ENCODE measurements at places on chromosomes 5 and 9. TPM values are rescaled to one million over a fixed set of nuclear protein-coding genes. Genes with fewer than 3 reads are reported as not detected.

- DNase-seq, result no peak
These were observed 218.8 kb downstream of the PRR16 start for GRCh38 chr5:120682851-120683250.

DNA sequence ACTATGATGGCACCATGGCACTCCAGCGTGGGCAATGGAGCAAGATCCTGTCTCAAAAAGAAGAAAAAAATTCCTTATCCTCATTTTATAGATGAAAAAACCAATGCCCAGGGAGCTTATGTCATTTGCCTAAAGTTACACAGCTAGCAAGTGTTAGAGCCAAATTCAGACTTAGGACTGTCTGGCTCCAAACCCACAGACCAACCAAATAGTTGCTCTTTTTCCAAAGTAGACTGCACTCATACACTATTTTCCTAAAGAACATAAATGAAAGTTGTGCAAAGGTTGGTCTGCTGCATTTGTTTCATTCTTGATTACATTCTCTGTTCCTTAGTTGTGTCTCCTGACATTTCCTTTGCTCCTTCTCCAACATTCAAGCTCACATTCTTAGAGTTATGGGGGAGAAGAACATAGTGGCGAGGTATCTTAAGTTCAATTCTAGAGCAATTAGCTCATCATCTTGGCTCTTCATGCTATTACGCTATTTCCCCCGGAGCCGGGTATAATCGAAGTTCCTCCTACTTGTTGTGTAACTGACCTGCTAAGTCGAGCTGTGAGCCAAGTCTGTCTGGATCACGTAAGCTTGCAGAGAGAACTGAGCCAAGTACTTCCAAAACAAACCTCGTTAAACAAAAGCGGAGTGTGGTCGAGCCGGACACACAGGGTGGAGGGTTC lies 138.3 kb downstream of the RFK start:
- peak; percentile 94 for DNase-seq

DNA sequence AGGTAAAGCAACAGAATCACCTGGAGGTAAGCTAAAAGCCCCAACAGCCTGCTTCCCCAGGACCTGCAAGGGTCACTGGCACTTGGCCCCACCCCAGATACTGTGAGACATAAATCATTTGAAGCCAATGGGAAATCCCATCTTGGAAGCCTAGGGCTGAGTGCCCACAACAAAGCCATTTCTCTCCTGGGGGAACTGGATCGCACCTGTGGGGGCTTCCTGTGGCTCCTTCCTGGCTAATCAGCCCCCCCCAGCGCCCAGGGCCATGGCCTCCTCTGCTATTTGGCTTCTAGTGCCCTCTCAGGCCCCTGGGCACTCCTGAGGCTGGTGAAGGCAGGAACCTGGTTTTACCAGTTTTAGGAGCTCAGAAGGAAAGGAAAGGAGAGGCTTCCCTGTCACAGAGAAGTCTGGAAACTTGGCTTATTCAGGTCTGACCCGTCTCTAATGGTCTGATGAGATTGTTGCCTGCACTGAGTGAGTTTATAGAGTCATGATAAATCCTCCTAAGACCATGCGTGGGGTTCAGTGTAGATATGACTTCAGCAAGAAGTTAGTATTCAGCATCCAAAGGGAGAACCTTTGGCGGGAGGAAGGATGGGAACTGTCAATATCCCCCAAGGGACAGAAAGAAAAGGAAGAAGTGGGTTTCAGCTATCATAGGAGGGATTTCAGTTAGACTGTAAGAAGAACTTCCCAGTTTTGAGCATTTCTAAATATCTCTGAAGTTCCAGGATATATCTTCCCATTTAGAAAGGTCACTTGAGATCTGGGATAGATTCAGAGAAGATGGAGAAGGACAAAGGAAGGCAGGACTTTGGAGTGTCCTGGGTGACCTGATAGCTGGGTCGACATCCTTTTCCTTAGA lies 1.2 kb downstream of the KCNMB1 start:
- no peak for DNase-seq

DNA sequence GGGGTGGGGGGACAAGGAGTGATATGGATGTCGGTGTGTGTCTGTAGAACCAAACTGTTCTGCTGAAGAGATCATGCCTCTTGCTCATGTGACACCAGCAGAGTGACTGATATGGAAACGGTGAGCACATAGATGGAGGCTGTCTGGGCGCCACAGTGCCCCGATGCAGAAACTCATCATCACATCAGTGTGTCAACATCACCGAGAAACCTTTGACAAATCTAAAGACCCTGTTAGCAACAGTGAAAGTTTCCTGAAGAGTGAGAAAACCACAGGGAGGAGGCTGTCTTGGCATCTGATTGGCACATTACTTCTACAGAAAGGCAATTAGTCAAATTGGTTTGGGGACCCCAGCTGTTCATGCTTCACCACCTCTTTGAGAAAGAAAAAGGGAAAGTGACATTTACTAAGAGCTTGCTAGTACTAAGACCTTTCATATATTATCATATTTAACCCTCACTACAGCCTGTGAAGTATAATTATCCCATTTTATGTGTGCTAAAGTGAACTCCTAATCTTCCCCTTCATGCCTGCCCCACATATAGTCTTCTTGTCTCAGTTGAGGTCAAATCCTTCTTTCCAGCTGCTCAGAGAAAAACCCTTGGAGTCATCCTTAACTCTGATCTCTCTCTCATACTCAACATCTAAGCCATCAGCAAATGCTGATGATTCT lies 25.6 kb downstream of the CSF2 start:
- DNase-seq, result no peak

GRCh38 chr5:10827571-10827970 lies 66.5 kb upstream of the DAP start:
- no peak for DNase-seq

- DNase-seq, result peak; percentile 65
These were observed 302.5 kb downstream of the MLLT3 start for GRCh38 chr9:20319641-20320337.

- DNase-seq, result no peak
These were observed 135.8 kb downstream of the RPS23 start for GRCh38 chr5:82142217-82142841.

PIP5KL1 gene
- 2.6 TPM for total RNA-seq

- DNase-seq, result peak; percentile 51
These were observed 20.5 kb upstream of the ARHGEF28 start for GRCh38 chr5:73605223-73606087.

DNA sequence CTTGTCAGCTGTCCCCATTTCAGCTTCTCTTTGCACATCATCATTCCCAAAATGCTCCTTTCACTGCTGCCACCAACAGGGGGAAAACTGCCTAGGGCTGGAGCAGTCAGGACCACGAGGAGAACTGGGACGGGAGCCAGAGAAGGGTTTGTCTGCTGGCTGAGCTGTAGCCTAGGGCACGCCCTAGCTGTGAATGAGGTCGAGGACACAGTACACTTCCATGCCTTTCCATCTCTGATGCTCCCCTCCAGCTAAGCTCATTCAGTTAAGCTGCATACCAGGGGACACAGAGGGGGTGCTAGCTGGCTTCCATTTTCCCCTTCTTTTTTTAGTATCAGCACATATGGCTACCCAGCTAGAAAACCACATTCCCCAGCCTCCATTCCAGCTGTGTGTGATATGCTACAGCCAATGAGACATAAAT lies 64.7 kb downstream of the STK10 start:
- DNase-seq, result peak; percentile 92

- DNase-seq, result no peak
These were observed 26.0 kb downstream of the RLN2 start for GRCh38 chr9:5278486-5278885.

- DNase-seq, result peak; percentile 72
These were observed 62.6 kb downstream of the SUSD1 start for GRCh38 chr9:112112519-112112918.

Measured in fibroblast of villous mesenchyme (primary cell).